Thyroid gland (tissue), 4 donors: ENCODE measurements at places on chromosomes 16 and 17. TPM values are rescaled to one million over a fixed set of nuclear protein-coding genes. Genes with fewer than 3 reads are reported as not detected.

DNA sequence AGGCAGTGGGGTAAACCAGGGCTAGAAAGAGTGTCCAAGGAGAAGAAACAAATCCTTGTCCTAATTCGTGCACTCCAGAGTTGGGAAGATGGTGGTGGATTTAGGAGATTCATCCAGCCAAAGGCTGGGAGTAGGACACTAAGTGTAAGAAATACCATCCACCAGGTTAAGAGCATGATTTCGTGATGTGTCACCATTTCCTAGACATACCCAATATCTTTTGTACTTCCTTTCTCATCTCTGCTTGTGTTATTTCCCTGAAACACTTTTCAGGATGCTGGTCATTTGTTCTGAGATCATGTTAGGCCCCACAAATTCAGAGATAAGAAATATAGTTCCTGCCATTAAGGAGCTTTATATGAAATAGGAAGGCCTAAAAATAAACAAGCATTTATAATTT, 106.3 kb upstream of the HLF start:
- DNase-seq: no peak

DNA sequence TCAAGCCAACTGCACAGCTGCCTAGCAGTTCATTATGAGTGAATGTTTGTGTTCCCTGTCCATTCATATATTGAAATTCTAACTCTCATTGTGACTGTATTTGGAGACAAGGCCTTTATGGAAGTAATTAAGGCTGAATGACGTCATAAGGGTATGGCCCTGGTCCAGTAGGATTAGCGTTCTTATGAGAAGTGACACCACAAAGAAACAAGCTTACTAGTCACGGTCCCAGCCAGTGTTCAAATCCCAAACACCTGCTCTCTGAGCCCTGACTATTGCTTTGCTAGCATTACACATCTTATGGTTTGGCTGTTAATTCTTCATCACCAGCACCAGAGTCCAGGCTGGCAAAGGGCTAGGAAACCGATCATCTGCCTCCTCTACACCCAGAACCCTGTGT, 2.2 kb downstream of the ZNF668 start:
- DNase-seq: no peak

- no peak for DNase-seq
These were observed 655.8 kb upstream of the EEF2KMT start for GRCh38 chr16:5753381-5753780.

DNA sequence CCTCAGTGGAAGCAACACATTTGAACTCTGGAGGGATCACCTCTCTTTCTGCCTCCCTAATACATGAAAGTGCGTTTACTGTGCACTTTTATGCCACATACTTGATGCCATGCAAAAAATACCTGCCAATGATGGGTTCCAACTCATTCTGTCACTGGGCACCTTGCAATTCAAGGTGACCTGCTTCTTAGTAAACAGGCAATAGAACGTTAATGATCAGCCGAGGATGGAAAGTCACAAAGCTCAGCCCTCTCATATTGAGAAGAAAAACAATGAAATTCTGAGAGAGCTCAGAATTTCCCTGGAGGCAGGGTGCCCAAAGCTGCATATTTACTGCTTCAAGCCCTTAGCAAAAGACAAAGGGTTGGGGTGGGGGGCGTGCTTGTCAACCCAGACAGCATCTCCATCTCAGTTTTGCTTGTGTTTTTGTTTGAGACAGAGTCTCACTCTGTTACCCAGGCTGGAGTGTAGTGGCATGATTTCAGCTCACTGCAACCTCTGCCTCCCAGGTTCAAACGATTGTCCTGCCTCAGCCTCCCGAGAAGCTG, 23.2 kb downstream of the LITAF start:
- no peak for DNase-seq

DNA sequence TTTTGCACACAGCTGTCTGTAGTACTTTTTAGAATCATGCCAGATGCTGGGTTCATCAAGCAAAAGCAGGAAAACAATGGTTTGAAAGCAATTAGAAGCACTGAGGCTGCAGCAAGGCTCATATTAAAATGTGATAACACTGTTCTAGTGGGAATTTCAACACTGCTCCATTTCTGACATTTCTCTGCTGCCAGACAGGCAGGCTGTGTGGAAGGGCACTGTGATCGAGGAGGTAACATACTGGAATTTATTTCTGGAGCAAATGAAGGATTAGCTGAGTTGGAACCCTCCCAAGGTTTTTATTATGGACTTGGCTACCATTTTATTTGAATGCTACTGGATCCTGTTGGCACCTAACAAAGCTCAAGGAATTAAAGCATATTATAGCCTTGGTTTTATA, 66.9 kb downstream of the SKAP1 start:
- no peak for DNase-seq

DNA sequence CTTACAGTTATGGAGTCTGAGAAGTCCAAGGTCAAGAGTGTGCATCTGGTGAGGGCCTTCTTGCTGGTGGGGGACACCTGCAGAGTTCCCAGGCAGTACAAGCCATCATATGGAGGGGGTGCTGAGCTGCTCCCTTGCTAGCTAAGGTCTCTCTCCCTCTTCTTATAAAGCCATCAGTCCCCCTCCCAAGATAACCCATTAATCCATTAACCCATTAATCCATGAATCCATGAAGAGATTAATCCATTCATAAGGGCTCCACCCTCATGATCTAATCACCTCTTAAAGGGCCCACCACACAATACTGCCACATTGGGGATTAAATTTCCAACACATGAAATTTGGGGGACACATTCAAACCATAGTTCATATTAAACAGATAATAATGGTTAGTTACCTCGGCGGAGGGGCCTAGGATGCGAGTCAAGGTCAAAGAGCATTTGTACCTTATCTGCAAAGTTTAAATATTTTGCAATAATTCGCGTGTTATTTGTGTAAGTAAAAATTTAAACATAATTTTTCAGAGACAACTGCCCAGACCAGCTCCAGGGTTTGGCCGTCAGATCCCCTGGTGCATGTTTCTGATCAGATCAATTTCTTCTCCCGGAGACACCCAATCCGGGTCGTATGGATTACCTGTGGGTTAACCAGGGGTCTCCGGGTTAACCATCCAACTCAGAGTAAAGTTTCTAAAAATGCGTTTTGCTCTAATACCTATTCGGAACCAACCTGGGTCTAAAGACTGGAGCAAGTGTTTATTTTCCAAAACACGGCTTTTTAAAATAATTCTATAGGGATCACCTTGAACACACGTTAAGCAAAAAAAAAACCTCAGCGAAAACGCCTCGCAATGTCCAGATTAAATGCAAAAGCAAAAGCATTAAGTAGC, 740 bp upstream of the POLR3E start:
- DNase-seq: no peak

- peak; percentile 82 for DNase-seq
These were observed 672 bp upstream of the ALKBH5 start for GRCh38 chr17:18182978-18183333.

DNA sequence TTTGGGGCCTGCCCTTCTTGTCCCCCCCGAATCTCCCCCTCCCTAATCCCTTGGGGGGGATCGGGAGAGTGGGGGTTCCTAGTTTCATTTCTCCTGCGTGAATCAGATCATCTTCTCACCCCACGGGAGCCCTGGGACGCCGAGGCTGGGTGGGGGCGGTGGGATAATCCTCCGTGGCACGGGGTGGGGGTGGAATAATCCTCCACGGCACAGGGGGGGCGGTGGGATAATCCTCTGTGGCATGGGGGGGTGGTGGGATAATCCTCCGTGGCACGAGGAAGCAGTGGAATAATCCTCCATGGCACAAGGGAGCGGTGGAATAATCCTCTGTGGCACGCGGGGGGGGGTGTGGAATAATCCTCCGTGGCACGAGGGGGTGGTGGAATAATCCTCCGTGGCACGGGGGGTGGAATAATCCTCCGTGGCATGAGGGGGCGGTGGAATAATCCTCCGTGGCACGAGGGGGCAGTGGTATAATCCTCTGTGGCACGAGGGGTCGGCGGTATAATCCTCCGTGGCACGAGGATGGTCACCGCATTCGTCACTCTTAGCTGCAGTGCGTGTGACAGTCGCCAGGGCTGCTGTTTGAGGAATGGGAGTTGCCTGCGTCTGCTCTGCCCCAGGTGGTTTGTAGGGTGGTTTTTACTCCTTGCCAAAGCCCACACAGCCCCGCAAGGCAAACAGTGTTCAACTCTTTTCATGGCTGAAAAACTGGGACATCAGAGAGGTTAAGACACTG, 156.9 kb downstream of the LAT start:
- DNase-seq: no peak

- no peak for DNase-seq
These were observed 166.7 kb downstream of the RBFOX3 start for GRCh38 chr17:79444198-79444597.

Gene KRT24
- total RNA-seq: not detected

DNA sequence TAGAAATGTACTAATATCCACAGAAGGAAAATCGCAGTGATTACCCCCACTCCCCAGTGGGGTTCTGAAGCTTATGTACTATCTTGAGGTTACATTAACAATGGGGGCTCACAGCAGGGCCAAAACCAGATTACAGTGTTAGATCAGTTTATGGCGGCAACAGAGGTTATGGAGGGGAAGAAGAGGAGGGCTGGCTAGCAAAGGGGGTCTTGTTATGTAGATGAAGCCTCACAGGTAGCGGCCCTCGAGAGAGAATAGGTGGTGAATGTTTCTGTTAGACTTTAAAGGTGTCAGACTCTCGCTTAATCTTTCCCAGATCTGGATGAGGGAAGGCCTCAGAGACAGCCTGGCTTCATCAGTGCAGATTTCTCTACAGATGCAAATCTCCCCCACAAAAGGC, 22.2 kb downstream of the RNF112 start:
- no peak for DNase-seq

- no peak for DNase-seq
These were observed 54.9 kb downstream of the SIAH1 start for GRCh38 chr16:48330189-48330840.
